GM20000 (cell line): ENCODE measurements at places on chromosomes 3 and 15.

- DNase-seq, result no peak
Measured at GRCh38 chr3:5054098-5054497, 68.0 kb upstream of the ARL8B start.

DNA sequence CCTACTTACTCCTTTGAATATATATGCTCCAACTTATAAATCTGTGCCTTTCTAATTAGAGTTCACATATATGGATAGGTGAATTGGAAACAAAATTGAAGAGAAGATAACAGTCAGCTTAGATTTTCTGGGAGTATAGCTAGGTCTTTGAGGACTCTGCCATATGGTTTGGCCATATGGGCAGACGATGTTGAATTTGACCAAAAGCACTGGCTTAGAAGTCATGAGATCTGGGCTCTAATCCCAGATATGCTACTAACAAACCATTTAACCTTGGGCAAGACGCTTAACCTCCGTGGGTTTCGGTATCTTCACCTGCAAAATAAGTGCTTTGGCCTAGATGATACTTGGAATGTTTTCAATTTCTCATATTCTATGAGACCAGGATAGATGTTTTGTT, 154.1 kb downstream of the LSAMP start:
- no peak for DNase-seq

GRCh38 chr15:36571301-36571700, 8.1 kb upstream of the CDIN1 start:
- DNase-seq, result no peak

DNA sequence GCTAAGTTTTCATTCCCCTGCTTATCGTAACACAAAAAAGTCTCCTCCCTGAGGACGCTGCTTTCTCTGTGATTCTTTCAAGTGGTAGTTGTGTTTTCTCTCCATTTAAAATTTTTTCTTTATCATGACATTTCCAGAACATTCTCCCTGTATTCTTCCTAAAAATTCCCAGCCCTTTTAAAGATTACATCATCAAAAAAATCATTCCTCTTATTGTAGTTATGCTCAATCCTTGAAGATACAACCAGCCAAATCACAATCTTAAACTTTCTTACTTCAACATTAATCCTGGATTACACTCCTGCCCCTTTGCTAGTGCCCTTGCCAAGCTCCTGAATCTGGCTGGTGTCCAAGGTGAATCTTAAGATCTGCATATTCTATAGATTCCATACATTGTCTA, 163.7 kb upstream of the CBLB start:
- DNase-seq, result no peak

DNA sequence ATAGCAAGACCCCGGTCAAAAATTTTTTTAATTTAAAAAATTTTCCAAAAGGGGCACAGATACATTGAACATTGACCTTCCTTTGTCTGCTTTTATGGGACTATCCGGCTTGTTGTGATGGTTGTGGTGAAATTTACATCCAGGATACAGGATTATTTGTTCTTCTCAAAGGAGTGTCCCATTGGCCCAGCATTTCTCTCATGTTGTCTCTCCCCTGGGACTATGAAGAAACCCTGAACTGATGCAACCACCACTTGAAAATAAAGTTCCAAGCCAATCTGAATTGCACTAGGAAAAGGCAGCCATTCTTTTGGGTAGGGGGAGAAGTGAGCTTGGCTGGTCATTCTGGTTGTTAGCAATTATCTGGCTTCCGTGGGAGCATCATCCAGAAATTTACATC, 58.4 kb downstream of the PPARG start:
- DNase-seq, result no peak

DNA sequence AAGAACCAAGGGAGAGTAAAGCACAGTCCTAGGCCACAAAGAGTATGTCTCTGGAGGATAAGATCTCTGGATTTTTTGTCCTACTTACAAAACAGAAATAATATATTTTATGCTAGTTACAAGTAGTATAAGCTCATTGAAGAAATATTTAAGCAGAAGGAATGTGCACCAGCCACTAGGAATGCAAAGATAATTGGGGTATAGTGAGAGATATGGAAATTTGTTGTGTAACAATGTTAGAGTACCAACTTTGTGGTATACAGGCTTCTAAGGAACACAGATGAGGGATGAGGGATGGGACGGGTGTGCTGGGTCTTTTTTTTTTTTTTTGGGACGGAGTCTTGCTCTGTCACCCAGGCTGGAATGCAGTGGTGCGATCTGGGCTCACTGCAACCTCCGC, 26.5 kb downstream of the AKAP13 start:
- DNase-seq, result no peak

- DNase-seq, result peak; percentile 98
Measured at GRCh38 chr3:44338010-44338827, at the start of gene TCAIM. Gene TCAIM (plus strand): TSS chr3:44338766. CDS start chr3:44354783, 16,017 bp downstream.

DNA sequence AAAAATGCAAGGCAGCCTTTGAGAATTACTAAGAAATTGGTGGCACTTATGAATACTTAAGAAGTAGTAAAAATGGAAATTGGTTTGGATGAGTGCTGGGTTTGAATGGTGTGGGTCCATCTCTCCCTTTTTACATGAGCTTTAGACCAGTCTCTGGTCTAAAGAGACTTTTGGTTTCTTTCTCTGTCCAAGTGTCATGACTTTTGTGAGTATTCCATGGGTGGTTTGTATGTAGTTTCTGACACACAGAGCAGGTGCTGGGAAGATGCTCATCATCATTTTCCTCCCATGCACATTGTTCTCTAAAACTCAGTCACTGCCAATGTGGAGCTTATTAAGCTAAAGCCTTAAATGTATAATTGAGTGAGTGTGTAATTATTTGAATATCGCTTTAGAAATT, 63.5 kb downstream of the KAT2B start:
- DNase-seq, result no peak

- no peak for DNase-seq
Measured at GRCh38 chr3:104521606-104522336, 844.9 kb upstream of the ALCAM start.

GRCh38 chr3:51350751-51351150, 34.3 kb upstream of the MANF start:
- no peak for DNase-seq

DNA sequence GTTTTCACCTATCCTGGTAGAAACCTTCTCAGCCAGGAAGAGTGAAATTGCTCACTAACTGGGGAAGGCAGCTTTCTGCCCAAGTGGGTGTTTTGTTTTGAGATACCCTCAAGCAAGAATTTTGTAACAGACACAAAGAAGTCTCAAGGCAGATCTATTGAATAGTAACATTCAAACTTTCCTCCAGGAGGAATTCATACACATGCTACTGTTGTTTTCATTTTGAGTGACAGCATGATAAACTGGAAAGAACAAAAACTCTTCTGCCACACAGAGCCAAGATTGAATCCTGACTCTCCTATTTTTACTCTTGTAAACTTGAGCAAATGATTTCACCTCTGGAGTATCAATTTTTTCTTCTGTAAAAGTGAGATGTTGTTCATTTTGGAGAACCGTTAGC, 54.8 kb upstream of the MBNL1 start:
- DNase-seq, result no peak

GRCh38 chr15:78740904-78741274, 70.4 kb downstream of the ADAMTS7 start:
- DNase-seq, result no peak

GRCh38 chr3:114741066-114741465, 406.0 kb downstream of the ZBTB20 start:
- DNase-seq, result no peak

GRCh38 chr15:43854801-43855200, 28.0 kb downstream of the WDR76 start:
- DNase-seq, result no peak

- no peak for DNase-seq
Measured at GRCh38 chr3:136932978-136933772, 24.6 kb upstream of the IL20RB start.

- DNase-seq, result peak; percentile 70
Measured at GRCh38 chr15:73677146-73677607, 7.0 kb upstream of the CD276 start.

- no peak for DNase-seq
Measured at GRCh38 chr3:157145606-157146322, 14.2 kb downstream of the CCNL1 start.

DNA sequence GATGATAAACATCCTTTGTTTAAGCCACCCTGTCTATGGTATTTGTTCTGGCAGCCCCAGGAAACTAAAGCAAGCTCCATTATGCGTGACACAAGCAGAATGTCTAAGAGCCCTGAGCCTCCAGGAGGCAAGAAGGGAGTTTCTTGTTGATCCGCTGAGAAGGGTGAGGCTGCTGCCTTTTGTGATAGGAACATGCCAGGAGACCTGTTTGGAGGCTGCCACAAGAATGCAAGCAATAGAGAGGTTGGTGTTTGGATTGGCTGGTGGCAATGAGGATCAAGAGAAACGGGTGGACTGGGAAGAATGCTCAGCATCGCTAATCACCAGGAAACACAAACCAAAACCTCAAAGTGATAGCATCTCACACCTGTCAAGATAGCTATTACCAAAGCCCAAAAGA, 104.8 kb downstream of the ASB7 start:
- DNase-seq, result no peak

GRCh38 chr15:65937054-65937453, 67.8 kb downstream of the RAB11A start:
- DNase-seq, result no peak

GRCh38 chr3:44106756-44107155, 134.9 kb upstream of the TOPAZ1 start:
- DNase-seq, result no peak

DNA sequence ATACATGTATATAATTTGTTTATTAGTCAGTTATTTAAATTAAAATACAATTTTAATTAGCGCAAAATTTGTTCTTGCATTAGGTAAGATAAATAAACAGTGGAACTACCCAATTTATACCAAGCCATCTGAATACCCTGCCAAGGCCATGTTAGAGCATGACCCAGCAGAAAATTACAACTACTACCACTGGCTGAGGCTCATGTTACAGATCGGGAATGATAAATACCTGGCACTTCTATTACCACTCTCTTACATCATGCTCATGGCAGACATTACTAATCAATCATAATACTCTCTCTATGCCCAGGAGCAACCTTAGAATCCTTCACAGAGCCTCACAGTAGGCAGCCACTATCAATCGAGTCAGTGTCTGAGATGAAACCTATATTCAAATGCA, 21.2 kb upstream of the LMOD3 start:
- DNase-seq, result no peak

- peak; percentile 50 for DNase-seq
Measured at GRCh38 chr3:138347960-138348753, at the start of gene MRAS. Gene MRAS (plus strand): TSS chr3:138348579. CDS start chr3:138372884, 24,305 bp downstream.

- DNase-seq, result peak; percentile 80
Measured at GRCh38 chr3:39177708-39178332, 14.6 kb downstream of the XIRP1 start.

- DNase-seq, result peak; percentile 52
Measured at GRCh38 chr3:47227678-47228077, 54.9 kb downstream of the KIF9 start.

GRCh38 chr3:139388821-139389551, 461 bp downstream of the COPB2 start:
- DNase-seq, result peak; percentile 7

- no peak for DNase-seq
Measured at GRCh38 chr3:50229490-50229889, 6.5 kb upstream of the GNAI2 start.

DNA sequence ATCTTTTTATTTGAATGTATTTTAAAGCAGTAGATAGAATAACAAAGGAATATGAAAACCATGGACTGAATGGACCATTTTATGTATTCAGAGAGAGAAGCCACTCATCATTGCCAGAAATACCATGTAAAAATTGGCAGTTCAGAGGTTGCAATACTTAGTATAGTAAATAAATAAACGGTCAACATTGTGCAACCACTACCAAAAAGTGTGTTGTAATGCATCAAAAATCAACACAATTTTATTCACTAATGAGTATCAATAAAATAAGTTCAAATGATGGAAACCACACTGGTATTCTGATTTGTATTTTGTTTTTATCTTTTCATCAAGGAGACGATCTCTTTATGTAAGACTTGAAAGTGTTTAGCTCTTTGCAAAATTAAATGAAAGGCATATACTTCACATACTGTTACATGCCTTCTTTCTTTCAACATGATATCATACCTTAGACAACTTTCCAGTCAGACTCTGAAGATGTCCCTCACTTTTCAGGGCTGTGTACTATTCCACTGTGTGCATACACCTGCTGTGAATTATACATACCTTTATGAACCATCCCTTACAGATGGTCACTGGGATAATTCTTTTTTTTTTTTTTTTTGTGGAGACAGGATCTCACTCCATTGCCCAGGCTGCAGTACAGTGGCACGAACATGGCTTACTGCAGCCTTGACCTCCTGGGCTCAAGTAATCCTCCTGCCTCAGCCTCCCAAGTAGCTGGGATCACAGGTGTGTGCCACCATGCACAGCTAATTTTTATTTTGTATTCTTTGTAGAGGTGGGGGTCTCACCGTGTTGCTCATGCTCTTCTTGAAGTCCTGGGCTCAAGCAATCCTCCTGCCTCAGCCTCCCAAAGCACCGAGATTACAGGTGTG, 40.3 kb downstream of the CCK start:
- DNase-seq, result no peak

GRCh38 chr3:122902326-122902725, 107.5 kb downstream of the SLC49A4 start:
- DNase-seq, result no peak

DNA sequence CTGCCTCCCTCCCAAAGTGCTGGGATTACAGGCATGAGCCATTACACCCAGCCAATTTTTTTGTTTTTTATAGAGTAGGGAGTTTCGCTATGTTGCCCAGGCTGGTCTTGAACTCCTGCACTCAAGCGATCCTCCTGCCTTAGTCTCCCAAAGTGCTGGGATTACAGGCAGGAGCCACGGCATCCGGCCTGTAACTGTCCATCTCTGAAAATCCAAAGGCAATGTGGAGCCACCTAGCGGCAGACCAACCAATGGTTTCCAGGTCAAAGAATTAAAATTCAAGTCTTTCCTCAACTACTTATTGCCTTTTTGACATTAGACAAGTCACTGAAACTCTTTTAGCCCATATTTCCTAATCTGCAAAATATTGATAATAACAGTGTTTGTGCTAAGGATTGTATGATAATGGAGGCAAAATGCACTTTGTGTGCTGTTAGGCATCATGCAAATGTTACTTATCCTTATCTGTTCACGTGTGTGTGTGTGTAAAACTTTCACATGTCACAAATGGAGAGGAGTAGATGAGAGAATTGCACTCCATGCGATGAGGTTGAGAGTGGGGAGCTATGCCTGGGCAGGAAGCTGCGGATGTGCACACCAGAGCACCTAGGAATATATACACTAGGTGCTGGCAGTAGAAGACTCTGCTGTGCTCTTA, 48.7 kb downstream of the COL8A1 start:
- DNase-seq, result peak; percentile 52

DNA sequence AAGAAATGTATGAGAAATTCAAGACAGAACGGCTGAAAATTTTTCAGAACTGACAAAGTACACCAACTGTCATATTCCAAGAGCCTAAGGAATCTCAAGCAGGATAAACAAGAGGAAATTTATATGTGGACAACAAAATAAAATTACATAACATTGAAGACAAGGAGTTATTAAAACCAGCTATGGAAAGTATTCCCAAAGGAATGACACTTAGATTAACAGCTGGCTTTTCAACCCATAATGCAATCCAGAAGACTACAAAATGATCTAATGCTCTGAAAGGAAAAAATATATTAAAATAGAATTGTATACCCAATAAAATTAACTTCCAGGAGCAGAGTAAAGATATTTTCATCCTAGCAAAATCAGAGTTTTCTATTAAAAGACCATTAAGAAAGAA, 132.2 kb upstream of the BNIP2 start:
- DNase-seq, result no peak
